ENCODE measurements at places on chromosomes 4 and X.

DNA sequence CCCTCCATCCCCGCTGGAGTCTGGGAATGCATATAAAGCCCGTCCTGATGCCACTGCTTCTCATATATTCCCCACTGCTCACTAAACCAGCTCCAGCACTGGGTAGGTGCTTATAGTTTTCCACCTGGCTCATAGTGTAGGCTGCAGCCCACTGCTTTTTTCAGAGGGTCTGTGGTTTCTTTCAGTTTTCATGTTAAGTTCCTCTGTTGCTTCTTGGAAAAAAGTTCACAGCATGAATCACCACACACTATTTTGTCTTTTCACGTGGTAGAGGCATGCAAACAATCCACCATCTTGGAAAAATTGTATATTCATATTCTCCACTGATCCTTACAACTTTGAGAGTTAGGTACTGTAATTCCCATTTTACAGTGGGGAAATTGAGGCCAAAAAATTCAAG, 39.4 kb downstream of the DCLK2 start:
- DNase-seq = no peak

GRCh38 chr4:56410247-56411062, 23.2 kb upstream of the AASDH start:
- DNase-seq = no peak

GRCh38 chrX:9647431-9647830, 118.2 kb downstream of the GPR143 start:
- DNase-seq = no peak

- DNase-seq = no peak
These were observed 56.1 kb downstream of the CCKAR start for GRCh38 chr4:26434030-26434639.

Measured in stimulated activated CD4-positive, alpha-beta T cell treated with anti-CD3 and anti-CD28 coated beads, Interleukin-12 subunit alpha, Interleukin-12 subunit beta, amount 100 ng/mL, for 48 hours (primary cell).